Hypothalamus (tissue), 51 donors: ENCODE measurements at places on chromosomes 1 and 21.

- DNase-seq: peak; percentile 15
These were observed 409 bp upstream of the HOOK1 start for GRCh38 chr1:59814180-59814900.

- DNase-seq: no peak
These were observed 19.1 kb downstream of the TMEM51 start for GRCh38 chr1:15172405-15173259.

- no peak for DNase-seq
These were observed 14.2 kb upstream of the CITED4 start for GRCh38 chr1:40876436-40876761.

- DNase-seq: no peak
These were observed 6.8 kb downstream of the ODF2L start for GRCh38 chr1:86389307-86389706.

GRCh38 chr1:200737647-200738291, 924 bp upstream of the CAMSAP2 start:
- no peak for DNase-seq
